Glutamatergic neuron (in vitro differentiated cells): ENCODE measurements at places on chromosomes 7 and 10.

DNA sequence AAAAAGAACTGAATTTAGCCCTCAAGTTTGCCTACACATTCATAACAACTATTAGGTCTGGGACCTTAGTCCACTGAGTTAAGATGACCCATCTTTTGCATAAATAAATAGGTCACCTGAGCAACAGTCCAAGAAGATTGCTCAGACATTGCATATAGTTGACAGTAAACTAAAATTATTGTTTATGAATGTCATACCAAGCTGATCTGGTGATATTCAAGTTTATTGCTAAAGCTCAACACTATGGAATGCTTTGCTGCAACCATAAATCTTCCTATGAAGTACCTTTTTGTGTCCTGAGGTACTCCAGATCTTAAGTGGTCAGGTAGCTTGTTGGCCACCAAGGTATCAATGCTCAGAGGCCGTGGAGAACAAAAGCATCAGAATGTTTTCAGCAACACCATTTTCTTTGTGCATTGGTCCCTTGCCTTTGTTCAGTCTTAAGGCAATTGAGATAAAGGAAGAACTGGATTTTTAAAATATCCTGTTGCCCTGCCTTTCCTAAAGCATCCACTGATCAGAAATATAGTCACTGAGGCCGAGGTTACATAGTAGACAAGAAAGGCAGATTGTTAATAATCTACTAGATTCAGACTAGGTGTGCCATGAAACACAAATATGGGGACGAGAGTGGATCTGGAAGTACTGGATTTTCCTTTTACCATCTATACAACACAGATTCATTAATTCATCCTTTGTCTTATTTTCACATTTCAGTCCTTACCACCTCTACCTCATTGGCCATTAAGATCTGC, 321.3 kb downstream of the PTEN start:
- no peak for DNase-seq

DNA sequence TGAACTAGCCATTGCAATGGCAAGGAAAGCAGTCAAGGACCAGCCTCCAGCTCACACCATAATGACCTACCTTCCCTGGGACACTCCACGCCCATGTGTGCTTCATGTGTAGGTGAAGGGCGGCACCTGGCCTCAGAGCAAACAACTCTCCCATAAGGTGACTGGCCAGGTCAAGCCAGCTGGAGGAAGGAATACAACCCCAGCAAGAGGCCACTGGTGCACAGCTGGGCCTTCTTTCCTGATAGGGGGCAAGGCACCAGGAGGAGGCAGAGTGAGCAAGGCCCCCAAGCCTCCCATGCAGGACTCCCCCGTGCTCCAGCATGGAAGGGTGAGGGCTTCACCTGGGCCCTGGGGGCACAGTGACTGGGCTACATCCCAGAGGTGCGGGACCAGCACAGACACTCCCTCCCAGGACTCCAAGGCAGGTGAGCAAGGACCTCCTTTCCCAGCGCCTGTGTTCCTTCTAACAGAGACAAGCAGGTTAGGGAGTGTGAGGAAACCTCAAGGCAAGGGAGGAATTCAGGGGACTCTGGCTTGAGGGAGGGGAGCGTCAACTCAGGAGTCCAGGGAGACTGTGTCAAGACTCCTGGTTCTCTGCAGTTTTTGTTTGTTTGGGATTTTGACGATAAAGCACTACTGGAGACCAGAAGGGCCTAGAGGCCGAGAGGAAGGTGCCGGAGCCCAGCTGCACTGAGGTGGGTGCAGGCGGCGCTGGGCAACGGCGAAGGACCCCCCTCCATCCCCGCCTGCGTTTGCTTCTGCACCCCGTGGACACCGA, 1.7 kb downstream of the PTPRN2 start:
- no peak for DNase-seq

DNA sequence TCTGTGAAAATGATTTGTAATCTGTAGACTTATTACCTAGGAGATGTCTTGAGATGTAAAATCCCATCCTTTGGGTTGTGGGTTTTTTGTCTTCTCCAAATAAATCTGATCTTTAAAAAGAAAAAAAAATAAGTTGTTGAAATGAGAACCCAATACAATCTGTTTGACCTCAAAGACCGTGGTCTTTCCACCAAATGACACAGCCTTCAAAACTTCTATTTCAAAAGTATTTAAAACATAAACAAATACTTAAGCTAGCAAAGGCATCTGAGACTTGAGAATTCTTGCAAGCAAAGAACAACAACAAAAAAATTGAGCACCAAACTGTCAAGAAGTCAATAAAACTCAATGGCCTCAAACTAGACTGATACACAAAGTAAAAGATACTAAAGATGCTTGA, 67.9 kb upstream of the HECW1 start:
- DNase-seq = no peak

- no peak for DNase-seq
Measured at GRCh38 chr10:7098160-7098762, 312.6 kb downstream of the SFMBT2 start.

- DNase-seq = no peak
Measured at GRCh38 chr10:3764626-3765112, 20.3 kb downstream of the KLF6 start.

GRCh38 chr10:26269754-26270153, 53.2 kb downstream of the GAD2 start:
- DNase-seq = no peak

- DNase-seq = no peak
Measured at GRCh38 chr10:89556600-89556999, 21.2 kb upstream of the SLC16A12 start.

DNA sequence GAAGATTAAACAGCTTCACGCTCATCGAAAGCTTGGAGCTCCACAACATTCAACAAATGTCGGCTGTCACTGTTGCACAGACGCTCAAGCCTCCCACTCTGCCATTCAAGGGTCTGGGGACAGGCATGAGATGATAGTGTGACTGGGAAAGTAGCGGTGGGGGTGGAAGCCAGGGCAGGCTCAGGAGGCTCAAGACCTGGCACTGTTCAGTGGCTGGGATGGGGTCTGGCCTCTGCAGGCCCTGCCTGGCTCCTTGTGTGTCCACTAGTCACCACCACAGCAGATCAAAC, 13.5 kb upstream of the GTPBP4 start:
- DNase-seq = no peak

- DNase-seq = no peak
Measured at GRCh38 chr10:8830876-8831275, 776.4 kb downstream of the GATA3 start.

- no peak for DNase-seq
Measured at GRCh38 chr10:66931340-66931948, 5.6 kb downstream of the LRRTM3 start.
